Activated CD4-positive, alpha-beta memory T cell treated with anti-CD3 and anti-CD28 coated beads, Interleukin-2, amount 10 ng/mL, durations not matched to agents 7 days and 5 days (primary cell): ENCODE measurements at places on chromosomes 6 and 20. TPM values are rescaled to one million over a fixed set of nuclear protein-coding genes. Genes with fewer than 3 reads are reported as not detected.

GRCh38 chr6:142518126-142518525, 216.3 kb downstream of the ADGRG6 start:
- no peak overlapping the region for H3K27ac ChIP-seq
- no peak overlapping the region for H3K4me3 ChIP-seq
- no peak for DNase-seq
- H3K27me3 ChIP-seq: peaks cover 1% of the 10 kb centered on the region
- H3K4me1 ChIP-seq: no peaks in the 10 kb centered on the region

GRCh38 chr20:62666736-62667529, 24.6 kb downstream of the SLCO4A1 start:
- no peak for DNase-seq
- no peak overlapping the region for H3K4me3 ChIP-seq
- no peaks in the 10 kb centered on the region for H3K27me3 ChIP-seq
- no peak overlapping the region for H3K27ac ChIP-seq

CNKSR3 gene
- total RNA-seq: not detected

- no peak overlapping the region for H3K4me3 ChIP-seq
- H3K27ac ChIP-seq: no peak overlapping the region
- H3K4me1 ChIP-seq: peaks cover 43% of the 10 kb centered on the region
- H3K27me3 ChIP-seq: peaks cover 3% of the 10 kb centered on the region
- peaks cover 6% of the 10 kb centered on the region for H3K36me3 ChIP-seq
These were observed 223.1 kb upstream of the MYLIP start for GRCh38 chr6:15905488-15906419.

GRCh38 chr6:140018588-140018987, 644.1 kb upstream of the CITED2 start:
- no peak overlapping the region for H3K4me3 ChIP-seq
- H3K27me3 ChIP-seq: no peaks in the 10 kb centered on the region
- H3K36me3 ChIP-seq: no peaks in the 10 kb centered on the region
- no peak overlapping the region for H3K27ac ChIP-seq
- DNase-seq: no peak

DNA sequence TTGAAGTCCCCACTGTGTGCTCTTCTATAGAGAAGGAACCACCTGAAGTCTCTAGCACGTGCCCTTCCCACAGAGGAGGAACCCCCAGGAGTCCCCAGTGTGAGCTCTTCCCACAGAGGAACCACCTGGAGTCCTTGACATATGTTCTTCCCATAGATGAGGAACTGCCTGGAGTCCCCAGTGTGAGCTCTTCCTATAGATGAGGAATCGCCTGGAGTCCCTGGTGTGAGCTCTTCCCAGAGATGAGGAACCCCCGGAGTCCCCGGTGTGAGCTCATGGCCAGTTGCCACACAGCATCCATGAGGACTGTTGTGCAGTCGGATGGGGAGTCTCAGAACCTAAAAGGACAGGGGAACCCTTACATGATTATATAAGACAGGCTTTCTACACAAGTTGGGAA, 158.1 kb upstream of the THBS2 start:
- H3K27ac ChIP-seq: no peak overlapping the region
- no peak for DNase-seq
- no peaks in the 10 kb centered on the region for H3K36me3 ChIP-seq
- no peaks in the 10 kb centered on the region for H3K4me1 ChIP-seq
- no peak overlapping the region for H3K4me3 ChIP-seq

DNA sequence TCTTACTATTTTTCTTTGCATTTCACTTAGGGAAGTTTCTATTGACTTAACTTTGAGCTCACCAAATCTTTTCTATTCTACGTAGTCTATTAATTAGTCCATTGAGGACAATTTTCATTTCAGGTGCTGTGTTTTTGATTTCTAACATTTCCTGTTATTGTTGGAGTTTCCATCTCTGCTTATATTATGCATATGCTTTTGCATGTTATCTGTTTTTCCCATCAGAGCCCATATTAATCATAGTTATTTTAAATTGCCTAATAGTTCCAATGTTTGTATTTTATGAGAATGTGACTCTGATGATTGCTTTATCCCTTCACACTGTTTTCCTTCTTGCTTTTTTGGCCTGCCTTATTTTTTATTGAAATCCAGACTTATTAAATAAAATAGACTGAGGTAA, 414.5 kb upstream of the OPRM1 start:
- no peaks in the 10 kb centered on the region for H3K27me3 ChIP-seq
- no peak overlapping the region for H3K4me3 ChIP-seq
- no peaks in the 10 kb centered on the region for H3K36me3 ChIP-seq
- H3K27ac ChIP-seq: no peak overlapping the region
